Hippocampal formation (tissue), 2 donors: ENCODE measurements at places on chromosomes 16 and 17.

- DNase-seq, result no peak
These were observed 103.3 kb upstream of the ZFHX3 start for GRCh38 chr16:73151225-73151624.

GRCh38 chr17:78338486-78339259, 21.2 kb downstream of the SOCS3 start:
- DNase-seq, result no peak

- DNase-seq, result no peak
These were observed 10.2 kb downstream of the PRR29 start for GRCh38 chr17:64008346-64008745.

DNA sequence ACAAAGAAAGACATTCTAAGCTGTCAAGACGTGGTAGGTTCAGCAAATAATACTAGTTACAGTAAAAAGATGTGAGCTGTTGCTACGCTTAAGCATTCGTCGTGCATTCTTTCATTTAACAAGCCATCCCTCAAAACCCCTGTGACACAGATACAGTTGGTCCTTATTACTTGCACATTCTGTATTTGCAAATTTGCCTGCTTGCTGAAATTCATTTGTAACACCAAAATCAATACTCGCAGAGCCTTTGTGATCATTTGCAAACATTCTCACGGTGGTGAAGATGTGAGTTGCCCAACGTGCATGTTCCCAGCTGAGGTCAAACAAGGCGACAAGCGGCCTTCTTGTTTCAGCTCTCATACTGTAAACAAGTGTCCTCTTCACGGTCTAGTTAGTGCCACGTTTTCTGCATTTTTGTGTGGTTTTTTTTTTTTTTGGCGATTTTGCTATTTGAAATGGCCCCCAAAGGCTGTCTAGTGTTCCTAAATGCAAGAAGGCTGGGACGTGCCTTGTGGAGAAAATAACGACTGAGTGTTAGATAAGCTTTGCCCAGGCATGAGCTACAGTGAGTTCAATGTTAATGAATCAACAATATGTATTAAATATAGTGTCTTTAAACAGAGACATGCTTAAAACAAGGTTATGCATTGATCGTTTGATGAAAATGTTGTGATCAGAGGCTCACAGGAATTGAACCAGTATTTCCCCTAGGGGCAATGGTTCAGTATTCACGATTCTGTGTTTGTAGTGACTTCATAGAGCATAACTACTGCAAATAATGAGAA, 84.1 kb downstream of the RAB11FIP4 start:
- no peak for DNase-seq

- DNase-seq, result no peak
These were observed 834.2 kb upstream of the SOX9 start for GRCh38 chr17:71286625-71287024.

GRCh38 chr17:77666881-77667395, 291.6 kb upstream of the TNRC6C start:
- no peak for DNase-seq

GRCh38 chr16:27304881-27305745, 8.7 kb upstream of the IL4R start:
- no peak for DNase-seq

DNA sequence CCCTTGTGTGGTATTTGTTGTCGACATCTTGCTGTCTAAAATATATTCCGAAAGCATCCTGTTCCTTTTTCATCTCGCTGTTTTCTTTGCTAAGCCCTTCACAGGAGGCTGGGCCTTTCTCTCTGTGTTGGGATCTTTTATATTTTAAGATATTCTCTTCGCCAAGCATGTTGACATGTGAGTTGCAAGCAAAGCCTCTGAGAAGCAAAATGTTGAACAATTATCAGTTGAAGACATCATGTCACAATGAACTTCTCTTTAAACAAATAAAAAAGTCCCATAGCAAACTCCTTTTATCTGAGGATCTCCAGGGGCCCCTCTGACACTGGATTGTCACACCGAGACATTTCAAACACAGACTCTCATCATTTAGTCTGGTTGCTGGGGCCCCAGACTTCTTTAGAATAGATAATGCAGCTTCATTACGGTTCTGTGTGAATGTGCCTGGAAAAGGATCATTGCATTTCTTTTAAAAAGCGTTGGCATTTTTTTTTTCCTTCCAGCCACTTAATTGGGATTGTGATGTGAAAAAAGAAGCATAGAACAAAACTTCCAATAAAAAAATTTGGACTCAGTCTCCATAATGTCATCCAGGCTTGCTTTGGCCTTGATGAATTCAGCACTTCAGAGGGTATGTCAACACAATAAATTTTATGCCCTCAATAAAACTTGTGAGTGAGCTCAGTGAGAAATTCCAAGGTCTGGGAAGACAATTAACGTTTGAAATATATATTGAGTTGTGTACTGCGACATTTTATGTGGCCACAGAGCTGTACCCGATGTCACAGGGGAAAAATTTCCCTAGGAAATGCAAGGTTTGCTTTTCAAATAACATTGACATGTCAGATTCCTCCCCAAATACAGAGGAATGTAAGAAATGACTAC, 496.8 kb downstream of the XYLT1 start:
- DNase-seq, result no peak

DNA sequence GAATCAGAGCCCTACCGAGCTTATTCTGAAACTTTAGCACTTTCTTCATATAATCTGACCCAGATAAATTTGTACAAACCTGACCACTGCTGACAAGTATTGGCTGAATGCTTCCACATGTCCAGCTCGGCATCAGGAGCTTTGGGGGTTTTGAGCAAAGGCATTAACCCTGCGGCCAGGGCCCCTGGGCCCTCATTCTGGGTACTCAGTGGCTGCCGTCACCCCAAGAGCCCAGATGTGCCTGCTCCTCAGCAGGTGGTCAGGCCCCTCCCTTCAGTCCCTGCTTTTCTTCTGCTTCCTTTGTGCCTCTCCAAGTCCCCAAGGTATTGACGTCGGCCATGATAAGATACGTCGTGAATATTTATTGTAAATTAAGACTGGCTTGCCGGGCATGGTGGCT, 47.3 kb upstream of the CHMP6 start:
- DNase-seq, result no peak

DNA sequence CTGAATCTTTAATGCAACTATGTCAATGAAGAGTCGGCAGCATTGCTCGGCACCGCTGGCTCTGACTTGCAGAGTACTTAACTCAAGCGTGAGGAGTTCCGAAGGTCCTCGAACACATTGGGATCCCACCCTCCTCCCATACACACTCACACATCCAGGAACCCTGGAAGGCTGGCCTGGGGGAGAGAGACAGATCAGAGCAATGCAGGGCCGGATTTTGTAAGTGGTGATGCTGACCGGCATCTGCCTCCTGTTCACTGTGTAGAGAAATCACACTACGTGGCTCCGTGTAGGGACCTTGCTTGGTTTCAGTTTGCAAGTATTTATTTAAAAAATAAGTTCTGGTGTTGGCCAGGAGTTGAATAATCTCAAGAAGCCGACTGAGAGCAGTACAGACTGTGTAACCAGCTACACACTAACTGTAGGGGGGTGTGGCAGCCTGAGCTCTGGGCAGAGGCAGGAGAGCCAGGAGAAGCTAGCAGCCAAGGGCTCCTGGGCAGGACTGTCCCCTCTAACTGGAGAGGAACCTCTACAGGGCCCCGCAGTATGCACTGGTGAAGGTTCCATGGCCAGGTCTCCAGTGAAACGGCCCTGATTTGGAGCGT, 190.2 kb upstream of the TNRC6C start:
- DNase-seq, result no peak

DNA sequence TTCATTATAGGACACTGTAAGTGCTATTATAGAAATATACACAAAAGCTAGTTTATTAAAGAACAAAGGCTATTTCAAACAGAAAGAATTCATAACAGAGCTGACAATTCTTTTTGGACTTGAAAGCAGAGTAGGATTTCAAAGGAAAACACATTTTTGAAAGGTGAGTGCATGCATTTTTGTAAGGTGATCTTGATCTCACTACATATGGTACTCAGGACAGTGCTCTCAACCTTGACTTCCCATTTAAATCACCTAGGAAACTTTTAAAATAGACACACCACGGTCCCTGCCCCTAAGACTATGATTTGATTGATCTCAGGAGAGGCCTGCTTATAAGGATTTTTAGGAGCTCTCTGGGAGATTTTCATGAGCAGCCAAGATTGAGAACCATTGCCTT, 1362.0 kb downstream of the CDH8 start:
- DNase-seq, result no peak

GRCh38 chr16:52921104-52921503, 131.6 kb downstream of the CHD9NB start:
- DNase-seq, result no peak

DNA sequence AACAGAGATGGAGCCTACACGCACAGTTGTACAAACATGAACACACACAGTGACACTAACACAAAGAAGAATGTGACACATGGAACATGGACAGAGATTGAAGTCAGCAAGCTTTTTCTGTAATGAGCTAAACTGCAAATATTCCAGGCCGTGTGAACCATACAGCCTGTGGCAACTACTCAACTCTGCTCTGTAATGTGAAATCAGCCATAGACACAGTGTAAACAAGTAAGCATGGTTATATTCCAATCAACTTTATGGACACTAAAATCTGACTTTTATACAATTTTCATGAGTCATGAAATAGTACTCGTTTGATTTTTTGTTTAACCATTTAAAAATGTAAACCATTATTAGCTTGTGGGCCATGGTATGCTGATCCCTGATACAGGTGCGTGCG, 120.2 kb downstream of the SMG6 start:
- no peak for DNase-seq

DNA sequence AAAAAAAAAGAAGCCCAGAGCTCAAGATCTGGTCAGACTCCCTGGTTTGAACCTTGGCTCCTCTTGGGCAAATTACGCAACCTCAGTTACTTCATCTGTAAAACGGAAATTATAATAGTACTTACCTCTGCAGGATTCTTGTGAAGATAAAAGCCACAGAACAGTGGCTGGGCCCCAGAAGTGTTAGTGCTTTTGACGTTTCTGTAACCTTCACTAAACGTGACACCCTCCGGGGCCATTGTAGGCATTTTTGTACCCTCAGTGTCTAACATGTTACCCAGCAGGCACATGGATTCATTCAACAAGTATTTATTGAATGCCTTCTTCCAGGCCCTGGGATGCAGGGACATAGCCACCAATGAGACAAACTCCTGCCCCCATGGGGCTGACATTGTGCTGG, 58.0 kb downstream of the PITPNC1 start:
- no peak for DNase-seq

DNA sequence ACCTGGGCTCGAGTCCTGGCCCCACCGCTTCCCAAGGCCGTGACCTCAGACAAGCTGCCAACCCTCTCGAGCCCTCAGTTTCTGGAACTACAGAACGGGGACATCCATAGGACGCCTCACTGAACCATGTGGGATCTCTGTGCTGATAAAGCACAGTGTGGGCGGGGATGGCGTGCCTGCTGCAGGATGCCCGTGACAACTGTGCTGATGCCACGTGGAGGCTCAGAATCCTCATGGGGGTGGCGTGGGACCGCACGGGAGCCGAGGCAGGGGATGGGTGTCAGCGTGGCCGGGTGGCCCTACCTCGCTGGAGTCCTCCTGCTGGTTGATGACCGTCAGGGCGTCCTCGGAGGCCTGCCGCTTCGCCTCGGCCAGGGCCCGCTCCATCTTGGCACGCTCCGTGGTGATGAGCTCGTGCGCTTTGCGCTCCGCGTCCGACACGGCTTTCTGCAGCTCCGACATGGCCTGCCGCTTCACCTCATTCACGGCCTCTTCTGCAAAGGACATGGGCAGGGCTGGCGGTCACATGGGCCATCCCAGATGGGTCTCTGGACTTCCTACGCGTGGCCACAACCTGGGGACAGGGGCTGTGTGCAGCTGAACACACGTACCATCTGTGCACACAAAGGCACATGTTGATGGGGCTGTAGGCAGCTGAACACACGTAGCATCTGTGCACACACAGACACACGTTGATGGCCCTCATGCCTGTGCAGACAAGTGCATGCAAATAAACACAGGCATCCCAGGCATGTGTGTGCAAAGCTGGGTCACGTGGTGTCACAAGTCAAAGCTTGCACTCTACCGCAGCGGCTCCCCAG, 12.7 kb upstream of the PABPN1L start:
- no peak for DNase-seq

- DNase-seq, result no peak
These were observed 5.9 kb downstream of the CYGB start for GRCh38 chr17:76531486-76532038.

DNA sequence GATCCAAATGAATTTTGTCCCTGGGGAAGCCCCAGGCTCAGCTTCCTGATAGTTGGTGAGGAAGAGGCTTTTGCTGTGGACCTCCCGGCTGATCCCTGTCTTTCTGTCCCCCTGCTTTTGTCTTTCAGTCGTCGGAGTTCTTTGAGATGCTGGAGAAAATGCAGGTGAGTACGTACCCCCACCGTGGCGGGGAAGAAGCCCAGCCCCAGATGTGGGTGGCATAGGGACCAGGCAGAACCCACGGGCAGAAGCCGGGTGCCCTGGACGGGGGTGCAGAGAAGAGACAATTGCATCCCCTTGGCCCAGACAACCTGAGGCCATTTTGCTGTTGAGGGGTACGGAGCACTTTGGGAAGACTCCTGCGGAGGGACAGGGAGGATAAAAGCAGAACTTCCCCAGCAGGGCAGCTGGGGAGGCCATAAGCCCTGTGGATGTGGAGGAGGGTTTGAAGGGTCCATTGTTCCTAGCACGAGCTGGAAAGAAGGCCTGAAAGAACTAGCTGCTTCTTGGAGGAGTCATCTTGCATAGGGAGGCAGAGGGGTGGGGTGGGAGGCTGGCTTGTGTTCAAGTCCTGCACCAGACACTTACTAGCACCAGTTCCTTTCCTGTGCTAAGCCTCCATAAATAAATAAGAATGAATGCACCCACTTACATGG, 105.6 kb downstream of the OR1D5 start:
- no peak for DNase-seq

DNA sequence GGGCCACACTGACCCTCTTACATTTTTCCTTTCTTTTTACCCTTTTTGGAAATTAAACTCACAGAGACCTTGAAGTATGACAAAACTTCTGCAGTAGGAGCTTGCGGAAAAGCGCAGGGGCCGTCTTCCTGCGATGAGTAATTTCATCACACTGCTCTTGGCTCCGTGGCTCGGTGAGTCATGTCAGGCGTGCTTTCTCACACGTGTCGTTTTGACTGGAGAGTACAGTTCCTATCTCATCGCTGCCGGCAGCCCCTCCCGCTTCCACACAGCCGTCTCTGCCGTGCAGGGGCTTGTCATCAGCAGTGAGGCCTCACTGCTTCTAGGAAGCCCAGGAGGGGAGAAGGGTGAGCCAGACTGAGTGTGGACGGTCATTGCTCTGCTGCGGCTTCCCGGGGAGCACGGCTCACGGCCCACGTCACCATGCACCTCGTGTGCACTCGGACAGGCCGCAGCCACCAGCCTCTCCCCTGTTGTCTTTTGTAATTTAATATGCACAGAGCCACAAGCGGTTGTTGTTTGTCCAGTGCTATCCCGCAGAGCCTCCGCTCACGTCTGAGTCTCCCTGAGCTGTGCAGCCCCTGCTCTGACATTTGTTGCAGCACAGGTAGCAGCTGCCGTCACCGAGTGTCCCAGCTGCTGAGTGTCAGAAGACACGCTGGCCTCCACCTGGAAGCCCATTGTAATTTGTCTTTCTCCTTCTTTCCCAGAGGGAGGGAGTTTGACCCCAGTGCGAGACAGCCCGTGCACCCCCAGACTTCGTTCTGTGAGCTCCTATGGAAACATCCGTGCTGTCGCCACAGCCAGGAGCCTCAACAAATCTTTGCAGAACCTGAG, 99.4 kb upstream of the CHMP6 start:
- no peak for DNase-seq

- no peak for DNase-seq
These were observed 10.3 kb downstream of the MYBBP1A start for GRCh38 chr17:4544951-4545216.
